ENCODE measurements at places on chromosomes 16 and 17.

- peaks cover 18% of the 10 kb centered on the region for H3K36me3 ChIP-seq
- H3K27ac ChIP-seq = peak overlapping the region; percentile 94
- H3K4me3 ChIP-seq = peak overlapping the region; percentile 99
- H3K4me1 ChIP-seq = peaks cover 2% of the 10 kb centered on the region
- H3K27me3 ChIP-seq = peaks cover 7% of the 10 kb centered on the region
- no peak for DNase-seq
Observed at GRCh38 chr16:69424935-69425784, 741 bp downstream of the CYB5B start.

GRCh38 chr17:77865112-77865611, 93.3 kb upstream of the TNRC6C start:
- no peaks in the 10 kb centered on the region for H3K36me3 ChIP-seq
- DNase-seq = peak; percentile 79
- H3K27me3 ChIP-seq = peaks cover 16% of the 10 kb centered on the region
- peaks cover 24% of the 10 kb centered on the region for H3K4me1 ChIP-seq
- H3K4me3 ChIP-seq = peak overlapping the region; percentile 74
- peak overlapping the region; percentile 98 for H3K27ac ChIP-seq

DNA sequence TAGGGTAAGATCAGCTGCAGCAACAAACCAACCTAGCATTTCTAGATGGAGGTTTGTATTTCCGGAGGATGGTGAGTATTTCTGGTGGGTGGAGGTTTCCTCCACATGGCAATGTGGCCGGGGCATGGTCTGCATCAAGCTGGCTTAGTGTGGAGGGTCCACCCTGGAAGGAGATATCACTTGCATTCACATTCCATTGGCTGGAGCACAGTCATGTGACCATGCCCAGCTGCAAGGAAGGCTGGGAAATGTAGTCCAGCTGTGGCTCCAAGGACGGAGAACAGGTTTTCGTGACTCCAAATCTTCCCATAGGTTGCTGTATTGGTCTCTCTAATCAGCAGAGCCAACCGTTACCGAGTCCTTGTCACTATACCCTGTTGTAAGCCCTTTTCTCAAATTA, 68.7 kb downstream of the RAI1 start:
- peaks cover 57% of the 10 kb centered on the region for H3K4me1 ChIP-seq
- H3K36me3 ChIP-seq = no peaks in the 10 kb centered on the region
- DNase-seq = peak; percentile 79
- H3K27ac ChIP-seq = peak overlapping the region; percentile 96
- H3K4me3 ChIP-seq = peak overlapping the region; percentile 81

DNA sequence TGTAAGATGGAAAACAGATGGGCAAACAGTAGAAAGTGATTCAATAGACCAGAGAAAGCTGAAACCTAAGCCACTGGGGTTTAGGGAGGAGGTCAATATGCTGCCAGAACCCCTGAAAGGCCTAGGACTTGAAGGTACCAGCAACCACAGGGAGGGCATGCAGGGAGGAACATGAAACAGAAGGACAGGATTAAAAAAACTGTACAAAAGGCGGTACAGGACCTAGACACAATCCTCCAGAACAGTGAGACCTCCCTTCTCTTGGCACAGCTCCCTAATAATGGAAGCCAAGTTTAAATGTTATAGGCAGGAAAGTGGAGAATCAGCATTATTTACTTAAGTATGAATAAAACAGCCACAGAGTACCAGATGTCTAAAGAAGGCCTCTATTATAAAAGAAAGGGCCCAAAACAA, 105.5 kb downstream of the SPAG9 start:
- H3K27me3 ChIP-seq = peaks cover 1% of the 10 kb centered on the region
- H3K27ac ChIP-seq = peak overlapping the region; percentile 90
- H3K36me3 ChIP-seq = no peaks in the 10 kb centered on the region

- no peak for DNase-seq
- no peaks in the 10 kb centered on the region for H3K36me3 ChIP-seq
Observed at GRCh38 chr16:76583466-76583865, 306.3 kb downstream of the CNTNAP4 start.

- no peak for DNase-seq
- H3K4me1 ChIP-seq = peaks cover 4% of the 10 kb centered on the region
- H3K27ac ChIP-seq = no peak overlapping the region
- peaks cover 10% of the 10 kb centered on the region for H3K36me3 ChIP-seq
- H3K27me3 ChIP-seq = peaks cover 2% of the 10 kb centered on the region
Observed at GRCh38 chr17:16121915-16122314, 93.4 kb downstream of the NCOR1 start.

- H3K27ac ChIP-seq = no peak overlapping the region
- H3K4me3 ChIP-seq = no peak overlapping the region
- H3K4me1 ChIP-seq = no peaks in the 10 kb centered on the region
- no peaks in the 10 kb centered on the region for H3K36me3 ChIP-seq
- DNase-seq = no peak
Observed at GRCh38 chr17:8940866-8941471, 24.5 kb downstream of the PIK3R5 start.

GRCh38 chr17:1241929-1242328, 28.3 kb upstream of the BHLHA9 start:
- DNase-seq = no peak
- H3K4me3 ChIP-seq = no peak overlapping the region
- H3K4me1 ChIP-seq = peaks cover 2% of the 10 kb centered on the region
- H3K27me3 ChIP-seq = peaks cover 5% of the 10 kb centered on the region

DNA sequence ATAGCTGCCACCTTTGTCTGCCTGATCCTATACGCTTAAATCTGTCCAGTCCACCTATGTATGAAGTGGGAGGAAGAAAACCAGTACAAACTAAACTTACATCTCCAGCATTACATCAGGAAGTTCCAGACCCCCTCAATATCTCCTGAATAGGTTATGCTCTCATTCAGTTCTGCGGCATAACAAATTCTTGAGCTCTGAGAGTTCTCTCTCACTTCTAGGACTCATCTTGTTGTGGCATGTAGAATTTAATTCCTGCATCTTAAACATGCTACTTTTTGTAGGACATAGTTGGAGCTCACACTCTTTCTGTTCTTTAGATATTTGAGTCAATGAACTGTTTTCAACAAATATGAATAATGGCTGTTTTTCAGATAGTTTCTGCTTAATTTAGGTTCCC, 662.5 kb downstream of the CDH11 start:
- H3K4me3 ChIP-seq = no peak overlapping the region
- H3K4me1 ChIP-seq = no peaks in the 10 kb centered on the region
- H3K27me3 ChIP-seq = no peaks in the 10 kb centered on the region
- H3K27ac ChIP-seq = no peak overlapping the region
- H3K36me3 ChIP-seq = no peaks in the 10 kb centered on the region

DNA sequence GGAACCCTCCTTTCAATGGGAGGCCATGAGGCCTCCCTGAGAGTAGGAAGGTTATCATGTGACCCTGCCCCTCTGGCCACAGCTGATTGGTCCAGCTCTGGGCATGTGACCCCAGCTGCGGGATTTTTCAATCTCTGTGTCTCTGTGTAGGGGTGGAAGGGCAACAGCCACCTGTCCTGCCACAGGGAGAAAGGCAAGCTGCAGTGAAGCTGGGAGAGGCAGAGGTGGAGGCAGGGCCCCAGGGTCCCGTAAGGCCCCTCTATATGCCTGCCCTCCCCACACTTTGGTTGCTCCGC, 10.9 kb downstream of the DNAAF8 start:
- peaks cover 22% of the 10 kb centered on the region for H3K4me1 ChIP-seq
- no peaks in the 10 kb centered on the region for H3K36me3 ChIP-seq
- no peak overlapping the region for H3K27ac ChIP-seq
- H3K4me3 ChIP-seq = no peak overlapping the region

DNA sequence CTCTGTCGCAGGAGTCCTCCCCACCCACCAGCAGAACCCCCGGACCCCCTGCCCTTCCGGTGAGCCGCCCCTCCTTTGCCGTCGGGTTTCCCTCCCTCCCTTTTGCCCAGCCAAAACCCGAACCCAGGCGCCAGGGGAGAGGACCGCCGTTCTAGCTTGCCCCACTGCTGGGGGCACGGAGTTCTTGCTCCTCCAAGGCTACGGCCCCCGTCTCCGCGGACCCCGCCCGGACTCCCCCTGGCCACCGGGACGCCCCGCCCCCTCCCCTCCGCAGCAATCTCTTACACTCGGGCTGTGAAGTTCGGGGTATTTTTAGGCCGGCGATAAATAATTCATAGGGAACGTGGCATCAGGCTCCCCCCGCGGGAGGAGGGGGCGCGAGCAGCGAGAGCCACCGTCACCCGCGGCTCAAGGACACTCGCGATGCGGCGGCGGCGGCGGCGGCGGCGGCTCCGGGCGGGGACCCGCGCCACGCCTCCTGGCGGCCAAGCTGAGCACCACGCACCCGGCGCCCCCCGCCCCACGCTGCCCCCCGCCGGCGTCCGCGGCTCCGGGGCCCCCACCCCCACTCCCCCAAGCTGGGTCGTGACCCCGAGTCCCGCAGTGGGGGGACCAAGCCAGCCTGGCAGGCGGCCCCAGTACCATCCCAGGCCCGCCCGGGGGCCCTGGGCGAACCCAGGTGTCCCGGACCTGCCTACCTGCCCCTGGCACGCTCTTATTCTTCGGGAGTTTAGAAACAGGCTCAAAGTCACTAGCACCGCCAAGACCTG, at the start of gene GRIN2C:
GRIN2C (minus strand) TSS at position 427 of the 770 bp plus-strand sequence. CDS start 4,793 bp downstream, outside the sequence.
- H3K27me3 ChIP-seq = peaks cover 29% of the 10 kb centered on the region
- H3K4me1 ChIP-seq = no peaks in the 10 kb centered on the region
- H3K4me3 ChIP-seq = peak within 1 kb of the TSS; percentile 74
- H3K36me3 ChIP-seq = no peaks in the 10 kb centered on the region
- DNase-seq = peak; percentile 54
- H3K27ac ChIP-seq = no peak within 1 kb of the TSS

- no peak overlapping the region for H3K27ac ChIP-seq
- no peaks in the 10 kb centered on the region for H3K27me3 ChIP-seq
- H3K4me1 ChIP-seq = no peaks in the 10 kb centered on the region
- H3K36me3 ChIP-seq = no peaks in the 10 kb centered on the region
Observed at GRCh38 chr17:31869797-31870568, 10.9 kb upstream of the COPRS start.

DNA sequence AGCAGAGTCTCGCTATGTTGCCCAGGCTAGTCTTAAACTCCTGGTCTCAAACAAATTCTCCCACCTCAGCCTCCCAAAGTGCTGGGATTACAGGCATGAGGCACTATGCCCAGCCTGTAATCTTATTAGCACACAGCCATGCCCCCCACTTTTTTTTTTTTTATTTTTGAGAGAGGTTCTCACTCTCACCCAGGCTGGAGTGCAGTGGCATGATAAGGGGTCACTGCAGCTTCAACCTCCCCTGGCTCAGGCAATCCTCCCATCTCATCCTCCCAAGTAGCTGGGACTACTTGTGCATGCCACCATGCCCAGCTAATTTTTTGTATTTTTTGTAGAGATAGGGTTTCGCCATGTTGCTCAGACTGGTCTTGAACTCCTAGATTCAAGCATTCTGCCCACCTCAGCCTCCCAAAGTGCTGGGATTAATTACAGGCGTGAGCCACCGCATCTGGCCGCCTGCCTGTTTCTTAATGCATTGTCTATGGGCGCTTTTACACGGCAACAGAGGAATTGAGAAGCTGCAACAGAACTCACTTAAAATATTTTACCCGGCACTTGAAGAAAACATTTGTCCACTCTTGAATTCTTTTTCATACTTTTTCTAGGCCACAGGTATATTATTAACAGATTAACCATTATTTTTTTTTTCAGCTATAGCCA, 8.8 kb upstream of the CEP20 start:
- no peaks in the 10 kb centered on the region for H3K36me3 ChIP-seq
- H3K4me3 ChIP-seq = no peak overlapping the region
- no peak overlapping the region for H3K27ac ChIP-seq

GRCh38 chr17:77869665-77870132, 88.8 kb upstream of the TNRC6C start:
- H3K36me3 ChIP-seq = peaks cover 4% of the 10 kb centered on the region
- H3K27me3 ChIP-seq = peaks cover 8% of the 10 kb centered on the region
- no peak overlapping the region for H3K27ac ChIP-seq
- DNase-seq = peak; percentile 4
- peaks cover 17% of the 10 kb centered on the region for H3K4me1 ChIP-seq

DNA sequence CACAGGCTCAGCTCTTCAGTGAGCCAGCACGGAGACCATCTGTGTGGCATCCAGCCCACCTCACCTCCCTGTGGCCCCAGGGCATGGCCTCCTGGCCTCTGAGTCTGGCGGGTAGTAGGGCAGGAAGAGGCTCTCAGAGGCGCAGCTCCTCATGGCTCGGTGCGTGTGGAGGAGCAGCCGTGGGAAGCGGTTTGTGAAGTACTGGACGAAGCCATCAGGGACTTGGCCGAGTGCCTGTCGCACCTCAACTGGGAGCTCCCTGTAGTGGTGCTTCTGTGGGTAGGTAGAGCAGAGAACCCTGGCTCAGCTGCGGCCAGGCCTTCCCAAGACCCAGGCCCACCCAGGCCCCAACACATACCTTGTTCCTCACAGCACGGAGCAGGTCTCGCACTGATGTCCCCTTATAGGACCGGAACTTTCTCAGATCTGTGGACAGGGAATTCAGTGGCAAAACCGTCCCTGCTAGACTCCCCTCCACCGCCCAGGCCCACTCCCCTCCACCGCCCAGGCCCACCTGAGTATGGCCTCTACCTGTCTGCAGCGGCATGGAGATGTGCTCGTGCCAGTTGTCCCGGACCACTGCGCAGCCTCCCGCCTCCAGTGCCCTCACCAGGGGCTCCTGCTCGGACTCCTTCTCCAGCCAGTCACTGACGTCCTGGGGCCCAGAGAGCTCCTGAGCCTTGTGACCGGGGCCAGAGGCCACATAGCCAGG, 12.2 kb downstream of the PLK1 start:
- DNase-seq = no peak
- peaks cover 3% of the 10 kb centered on the region for H3K27me3 ChIP-seq
- no peaks in the 10 kb centered on the region for H3K36me3 ChIP-seq
- no peak overlapping the region for H3K27ac ChIP-seq

GRCh38 chr17:63445571-63445953, 544 bp downstream of the CYB561 start:
- H3K4me1 ChIP-seq = peaks cover 25% of the 10 kb centered on the region
- no peak overlapping the region for H3K27ac ChIP-seq
- no peaks in the 10 kb centered on the region for H3K36me3 ChIP-seq
- no peak for DNase-seq
- peaks cover 3% of the 10 kb centered on the region for H3K27me3 ChIP-seq

DNA sequence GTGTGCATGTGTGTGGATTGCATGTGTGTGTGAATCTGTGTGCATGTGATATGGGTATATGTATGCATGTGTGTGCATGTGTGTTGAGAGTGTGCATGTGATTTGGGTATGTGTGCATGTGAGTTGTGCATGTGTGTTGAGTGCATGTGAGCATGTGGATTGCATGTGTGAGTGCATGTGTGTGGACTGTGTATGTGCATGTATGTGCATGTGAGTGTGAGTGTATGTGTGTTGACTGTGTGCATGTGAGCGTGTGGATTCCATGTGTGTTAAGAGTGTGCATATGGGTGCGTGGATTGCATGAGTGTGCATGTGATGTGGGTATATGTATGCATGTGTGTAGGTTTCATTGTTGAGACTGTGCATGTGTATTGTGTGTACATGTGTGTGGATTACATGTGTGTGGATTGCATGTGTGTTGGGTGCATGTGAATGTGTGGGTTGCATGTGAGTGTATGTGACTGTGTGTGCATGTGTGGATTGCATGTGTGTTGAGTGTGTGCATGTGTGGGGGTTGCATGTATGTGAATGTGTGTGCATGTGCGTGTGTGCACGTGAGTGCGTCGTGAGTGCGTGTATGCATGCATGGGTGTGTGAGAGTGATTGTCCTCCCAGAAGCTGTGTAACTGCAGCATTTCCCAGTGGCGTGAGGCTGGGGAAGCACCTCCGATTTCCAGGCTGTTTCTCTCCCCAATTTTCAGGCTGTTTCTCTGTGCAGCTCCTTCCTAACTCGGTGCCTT, 19.4 kb downstream of the C1QTNF1 start:
- H3K27me3 ChIP-seq = peaks cover 11% of the 10 kb centered on the region
- H3K36me3 ChIP-seq = no peaks in the 10 kb centered on the region
- no peak for DNase-seq

GRCh38 chr16:65445313-65446260, 323.7 kb upstream of the CDH11 start:
- H3K4me3 ChIP-seq = no peak overlapping the region
- DNase-seq = no peak
- H3K36me3 ChIP-seq = no peaks in the 10 kb centered on the region
- H3K27ac ChIP-seq = no peak overlapping the region

- peak within 1 kb of the TSS; percentile 49 for H3K27ac ChIP-seq
- peaks cover 4% of the 10 kb centered on the region for H3K4me1 ChIP-seq
- H3K36me3 ChIP-seq = no peaks in the 10 kb centered on the region
Observed at GRCh38 chr17:50547035-50547735, at the start of gene SPATA20. Gene SPATA20 (plus strand): TSS chr17:50547174. CDS start chr17:50547209, 35 bp downstream.

Measured in glutamatergic neuron (in vitro differentiated cells).